ENCODE measurements at places on chromosomes 12 and 14.
A peak's percentile ranks its signal among the peaks of the same experiment; 100 is the strongest.

DNA sequence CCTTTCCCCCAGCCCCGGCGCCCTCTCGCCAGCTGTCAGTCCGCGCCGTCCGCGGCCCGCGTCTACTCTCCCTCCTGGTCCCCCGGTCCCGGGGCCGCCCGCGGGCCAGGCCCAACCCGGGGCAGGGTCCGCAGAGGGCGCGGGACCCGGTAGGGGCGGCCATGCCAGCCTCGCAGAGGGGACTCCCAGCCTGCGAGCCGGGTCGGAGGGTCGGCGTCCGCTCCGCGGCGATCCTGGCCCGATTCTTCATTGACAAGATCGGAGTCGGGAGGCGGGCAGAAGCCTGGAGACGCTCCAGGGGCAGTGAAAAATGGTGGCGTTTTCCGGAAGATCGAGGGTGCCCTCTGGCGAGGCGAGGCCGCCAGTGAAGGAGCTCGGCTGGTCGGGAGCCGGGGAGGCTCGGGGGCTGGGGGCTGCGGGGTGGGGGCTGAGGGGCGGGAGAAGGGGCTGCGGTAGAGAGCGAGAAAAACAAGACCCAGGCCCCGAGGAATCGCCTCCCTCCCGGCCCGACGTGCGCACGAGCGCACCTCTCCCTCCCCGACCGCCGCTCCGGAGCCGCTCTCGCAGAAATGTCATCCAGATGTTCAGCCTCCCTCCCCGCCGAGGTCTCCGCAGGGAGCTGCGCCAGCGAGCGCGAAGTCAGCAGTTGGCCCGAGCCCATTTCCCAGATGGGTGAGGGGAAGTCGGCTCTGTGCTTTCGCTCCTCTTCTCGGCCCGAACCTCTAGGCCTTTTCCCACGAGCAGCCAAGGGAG, 647 bp upstream of the TGFB3 start:
- peak; percentile 93 for DNase-seq

DNA sequence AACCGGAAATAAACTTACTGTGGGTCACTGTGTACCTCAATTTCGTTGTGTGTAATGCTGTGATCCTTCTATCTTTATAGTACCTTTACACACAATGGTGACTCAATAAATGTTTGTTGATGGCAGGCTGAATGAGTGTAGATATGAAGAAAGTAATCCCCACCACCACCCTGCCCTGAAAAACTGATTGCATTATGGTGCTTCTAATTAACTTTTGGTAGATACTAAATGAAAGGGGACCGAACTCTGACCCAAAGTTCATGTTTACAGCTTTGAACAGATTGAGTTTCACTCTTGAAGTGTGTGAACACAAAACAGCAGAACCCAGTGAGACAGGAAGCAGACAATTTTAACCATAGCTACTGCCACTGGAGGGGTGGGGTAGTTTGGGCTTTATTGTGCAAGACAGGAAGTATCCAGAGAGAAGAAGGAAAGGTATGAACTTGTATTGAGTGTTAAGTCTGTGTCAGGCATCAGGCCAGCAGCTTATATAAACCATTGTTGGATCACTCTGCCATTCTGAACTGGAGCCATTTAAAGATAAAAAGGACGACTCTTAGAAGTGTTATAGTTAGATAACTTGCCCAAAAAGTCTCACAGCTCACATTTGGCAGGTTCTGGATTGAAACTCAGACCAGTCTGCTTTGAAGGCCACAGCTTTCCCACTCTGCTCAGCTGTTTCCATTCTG, 197.0 kb upstream of the AMIGO2 start:
- DNase-seq: peak; percentile 73

DNA sequence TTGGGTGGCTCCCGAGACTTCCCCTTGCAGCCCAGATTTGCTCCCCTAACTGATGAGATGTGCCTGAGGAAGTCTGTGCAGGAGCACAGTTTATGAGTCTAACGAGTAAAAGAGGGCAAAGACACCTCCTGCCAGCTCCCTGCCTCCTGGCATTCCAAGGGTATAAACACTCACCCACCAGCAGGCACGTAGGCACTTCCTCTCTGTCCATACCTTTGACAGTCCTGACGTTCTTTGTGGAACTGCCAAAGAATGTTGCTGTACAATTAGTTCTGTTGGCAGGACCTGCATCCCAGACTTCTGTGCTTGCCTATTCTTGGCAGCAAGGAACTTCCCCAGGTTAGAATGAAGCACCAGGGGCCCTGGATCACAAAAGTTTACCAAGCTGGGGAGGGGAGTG, 889.3 kb downstream of the BCL11B start:
- DNase-seq: no peak

- no peak for DNase-seq
Observed at GRCh38 chr14:33045760-33046159, 107.1 kb downstream of the NPAS3 start.

- DNase-seq: peak; percentile 56
Observed at GRCh38 chr14:64683264-64683663, 21.0 kb upstream of the PLEKHG3 start.

DNA sequence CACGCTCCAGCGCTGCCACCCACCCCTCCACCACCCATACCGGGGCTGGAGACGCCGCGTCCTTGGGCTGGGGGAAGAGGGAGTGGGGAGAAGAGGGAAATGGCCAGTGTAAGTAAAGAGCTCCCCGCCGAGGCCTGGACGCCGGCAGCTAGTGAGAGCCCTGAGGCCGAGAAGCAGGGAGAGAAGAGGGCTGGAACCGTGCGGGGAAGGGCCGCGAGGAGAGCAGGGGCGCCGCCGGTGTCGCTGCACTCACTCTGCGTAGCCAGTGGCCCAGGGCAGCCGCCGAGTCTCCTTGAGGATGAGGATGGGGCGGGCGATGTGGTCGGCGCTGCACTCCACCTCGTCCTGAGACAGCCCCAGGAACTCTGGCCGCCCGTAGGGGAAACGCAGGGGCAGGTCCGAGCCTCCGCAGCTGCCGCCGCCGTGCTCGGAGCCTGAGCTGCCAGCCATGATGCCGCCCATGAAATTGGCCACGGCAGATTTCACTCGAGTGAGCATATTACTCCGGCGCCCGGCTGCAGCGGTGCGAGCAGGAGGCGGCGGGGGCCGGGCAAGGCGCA, 631 bp downstream of the PPM1H start:
- DNase-seq: peak; percentile 85

DNA sequence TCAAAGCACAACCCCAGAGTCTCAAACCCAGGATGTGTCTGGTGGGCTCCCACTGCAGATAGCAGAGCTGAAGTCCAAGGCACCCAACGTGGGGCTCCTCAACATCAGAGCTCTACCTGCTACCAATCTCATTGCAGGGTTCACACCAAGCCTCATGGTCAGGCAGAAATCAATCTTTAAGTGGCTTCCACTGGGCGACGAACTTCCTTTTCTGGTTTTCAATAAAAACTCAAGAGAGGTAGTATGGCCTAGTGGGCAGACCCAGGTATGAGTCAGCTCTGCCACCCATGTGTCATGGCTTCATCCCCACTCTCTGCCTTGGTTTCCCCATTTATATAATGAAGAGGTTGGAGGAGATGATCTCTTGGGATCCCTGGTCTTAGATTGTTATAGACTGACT, 47.0 kb downstream of the BCL11B start:
- DNase-seq: no peak

DNA sequence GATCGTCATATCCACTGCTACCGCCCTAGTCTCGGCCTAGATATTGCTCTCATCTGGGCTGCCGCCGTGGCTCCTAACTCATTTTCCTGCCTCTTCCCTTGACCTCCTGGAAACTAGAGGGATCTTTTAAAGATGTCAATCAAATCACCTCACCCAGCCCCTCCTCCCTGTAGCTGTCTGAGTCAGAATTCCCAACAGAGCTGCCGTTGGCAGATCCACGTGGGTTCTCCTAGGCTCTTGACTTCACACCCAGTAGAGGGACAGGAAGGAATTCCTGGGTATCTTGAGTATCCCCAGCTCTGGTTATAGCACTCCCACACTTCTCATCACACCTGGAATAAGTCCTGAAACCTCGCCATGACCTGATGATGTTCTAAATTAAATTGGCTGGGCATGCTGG, 11.9 kb downstream of the TGFB3 start:
- peak; percentile 66 for DNase-seq

DNA sequence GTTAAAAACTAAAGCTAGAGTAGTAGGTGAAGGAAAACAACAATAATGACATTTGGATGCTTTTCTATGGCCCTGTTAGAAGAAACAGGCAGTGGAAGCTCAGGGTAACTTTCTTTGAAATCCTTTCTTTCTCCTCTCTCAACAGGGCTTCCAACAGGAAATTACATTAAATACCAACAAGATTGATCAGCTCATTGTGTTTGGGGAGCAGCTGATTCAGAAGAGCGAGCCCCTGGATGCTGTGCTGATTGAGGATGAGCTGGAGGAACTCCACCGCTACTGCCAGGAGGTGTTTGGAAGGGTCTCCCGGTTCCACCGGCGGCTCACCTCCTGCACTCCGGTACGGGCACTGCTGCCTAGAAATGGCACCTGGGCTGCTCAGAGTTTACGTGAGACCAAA, 81.5 kb downstream of the ESR2 start:
- DNase-seq: no peak

- peak; percentile 64 for DNase-seq
Observed at GRCh38 chr14:70692210-70692609, 50.5 kb downstream of the TTC9 start.

All from islet precursor cell (in vitro differentiated cells).